ENCODE measurements at places on chromosomes 13 and 19.
A peak's percentile ranks its signal among the peaks of the same experiment; 100 is the strongest.

DNA sequence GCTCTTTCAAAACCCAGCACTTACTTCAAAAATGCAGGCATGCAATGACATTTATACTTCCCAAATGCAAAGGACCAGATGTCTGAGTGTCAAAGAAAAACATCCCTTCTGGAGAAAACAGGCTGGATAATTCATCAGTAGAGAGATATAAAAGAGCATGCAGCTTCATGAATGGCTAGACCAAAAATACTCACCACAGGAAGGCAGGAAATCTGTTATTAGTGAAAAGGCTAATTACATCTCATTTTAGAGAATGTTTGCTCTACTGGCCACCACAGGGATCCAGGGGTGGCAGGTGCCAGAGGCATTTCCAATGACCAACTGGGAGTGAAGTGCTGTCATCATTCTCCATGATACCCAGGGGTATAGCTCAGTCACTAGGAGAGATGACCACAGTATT is 106.5 kb downstream of the LHFPL6 start:
- no peak for DNase-seq

DNA sequence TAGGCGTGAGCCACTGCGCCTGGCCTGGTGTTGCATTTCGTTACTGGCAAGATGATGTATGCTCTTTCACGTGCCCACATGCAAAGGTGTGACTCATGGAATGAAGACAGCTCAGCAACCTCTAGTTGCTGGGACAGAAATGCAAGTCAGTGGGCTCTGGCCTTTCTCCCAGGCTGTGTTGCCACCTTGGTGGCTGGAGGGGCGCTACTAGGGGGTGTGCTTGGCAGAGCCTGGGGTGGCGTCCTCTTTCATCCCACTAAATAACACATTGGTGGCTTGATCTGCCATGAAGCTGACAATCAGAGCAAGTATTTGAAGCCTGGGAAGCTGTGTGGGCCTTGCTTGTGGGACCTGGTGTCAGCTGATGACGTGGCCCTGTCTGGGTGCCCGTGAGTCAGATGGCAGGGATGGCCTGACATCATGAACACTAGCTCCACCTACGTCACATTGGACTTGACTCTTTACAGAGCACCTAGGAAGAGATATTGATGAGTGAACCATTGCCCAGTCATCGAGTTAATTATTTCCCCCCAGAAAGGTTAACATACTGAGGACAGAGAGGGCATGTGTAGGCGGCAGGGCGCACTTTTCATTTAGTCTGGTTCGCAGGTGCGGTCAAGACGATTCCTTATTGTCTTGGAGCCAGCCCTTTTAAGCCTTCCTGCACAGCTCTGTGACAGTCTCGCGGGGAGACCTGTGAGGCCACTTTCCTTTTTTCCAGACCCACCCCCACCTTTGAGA is 154.2 kb downstream of the TM9SF2 start:
- no peak for DNase-seq

DNA sequence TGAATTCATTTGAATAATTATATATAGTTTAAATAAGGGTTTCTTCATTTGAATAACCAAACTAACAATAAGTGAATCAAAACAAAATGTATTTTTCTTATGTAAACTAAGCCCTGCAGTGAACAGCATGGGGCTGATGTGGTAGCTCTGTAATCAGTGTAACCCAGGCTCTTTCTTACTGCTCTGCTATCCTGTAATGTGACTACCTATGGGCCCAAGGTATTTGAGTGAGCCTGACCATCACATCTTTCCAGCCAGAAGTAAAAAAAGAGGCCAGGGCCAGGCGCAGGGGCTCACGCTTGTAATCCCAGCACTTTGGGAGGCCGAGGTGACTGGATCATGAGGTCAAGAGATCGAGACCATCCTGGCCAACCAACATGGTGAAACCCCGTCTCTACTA is 494.6 kb downstream of the DCT start:
- DNase-seq = no peak

DNA sequence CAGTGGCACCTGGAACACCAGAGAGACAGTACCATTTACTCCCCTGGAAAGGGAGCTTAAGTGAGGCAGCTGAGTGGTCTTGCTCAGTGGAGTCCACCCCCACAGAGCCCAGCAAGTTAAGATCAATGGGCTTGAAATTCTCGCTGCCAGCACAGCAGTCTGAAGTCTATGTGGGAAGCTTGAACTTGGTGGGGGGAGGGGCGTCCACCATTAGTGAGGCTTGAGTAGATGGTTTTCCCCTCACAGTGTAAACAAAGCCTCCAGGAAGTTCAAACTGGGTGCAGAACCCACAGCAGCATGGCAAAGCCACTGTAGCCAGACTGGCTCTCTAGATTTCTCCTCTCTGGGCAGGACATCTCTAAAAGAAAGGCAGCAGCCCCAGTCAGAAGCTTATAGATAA is 30.3 kb upstream of the CEACAM4 start:
- no peak for DNase-seq

GRCh38 chr13:52414051-52414450 is 8.1 kb upstream of the THSD1 start:
- no peak for DNase-seq

- peak; percentile 48 for DNase-seq
Observed at GRCh38 chr19:47609906-47610894, 1.3 kb downstream of the BICRA start.

DNA sequence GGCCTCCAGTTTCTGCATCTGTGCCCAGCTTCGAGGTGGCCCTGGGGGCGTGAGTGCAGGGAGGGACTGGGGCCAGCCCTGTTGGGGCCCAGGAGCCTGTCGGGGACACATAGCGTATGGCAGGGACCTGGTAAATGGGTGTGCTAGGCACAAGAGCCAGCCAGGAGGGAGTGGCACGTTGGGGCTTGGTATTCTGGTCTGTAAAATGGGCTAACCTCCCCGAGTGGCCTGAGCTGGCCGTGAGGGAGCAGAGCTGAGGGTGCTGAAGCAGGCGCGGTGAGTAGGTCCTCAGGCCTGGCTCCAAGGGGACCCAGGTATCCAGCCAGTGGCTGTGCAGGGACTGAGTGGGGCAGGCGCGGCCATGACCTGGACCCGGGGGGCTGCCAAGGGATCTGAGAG is 4.3 kb downstream of the PTOV1 start:
- DNase-seq = no peak

GRCh38 chr19:40589591-40590429 is 11.4 kb upstream of the LTBP4 start:
- no peak for DNase-seq

DNA sequence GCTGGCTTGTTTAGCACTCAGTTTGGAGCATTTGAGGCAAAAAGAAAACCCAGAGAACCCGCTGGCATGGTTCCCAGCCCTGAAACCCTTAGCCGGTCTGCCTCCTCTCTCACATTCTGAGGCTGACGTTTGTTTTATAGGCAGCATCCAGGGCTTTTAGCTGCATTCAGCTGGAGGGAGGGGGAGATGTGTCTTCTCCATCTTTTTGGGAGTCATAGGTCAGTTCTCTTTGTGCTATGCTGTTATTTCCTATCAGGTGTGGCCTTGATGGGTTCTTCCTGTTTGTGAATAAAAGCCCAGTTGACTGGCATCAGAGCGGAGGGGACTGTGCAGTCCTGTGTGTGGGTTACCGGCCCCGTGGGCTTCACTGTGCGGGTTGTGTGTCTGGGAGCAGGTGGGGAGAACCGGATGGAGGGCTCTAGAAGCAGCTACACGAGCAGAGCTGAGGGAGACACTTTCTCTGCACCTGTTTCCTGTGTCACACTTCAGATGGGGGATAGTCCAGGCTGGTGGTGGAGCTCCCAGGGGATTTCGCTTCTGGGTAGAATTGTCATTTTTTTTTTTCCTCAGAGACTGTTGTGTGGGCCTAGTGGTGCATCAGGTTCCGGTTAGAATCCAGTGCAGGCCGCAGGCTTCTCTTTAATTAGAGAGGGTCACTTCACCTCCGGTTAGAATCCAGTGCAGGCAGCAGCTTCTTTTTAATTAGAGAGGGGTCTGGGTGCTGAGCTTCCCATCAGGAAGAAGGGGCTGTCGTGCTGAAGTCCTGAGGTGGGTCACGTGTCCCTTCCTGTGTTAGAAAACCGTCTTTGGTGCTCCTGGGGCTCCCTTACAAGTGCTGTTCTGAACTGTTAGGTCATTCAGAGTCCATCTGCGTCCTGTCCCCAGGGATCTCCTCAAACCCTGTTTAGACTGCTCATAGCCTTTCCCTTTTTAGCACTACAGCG is 69.6 kb downstream of the ARHGEF7 start:
- peak; percentile 16 for DNase-seq

- DNase-seq = no peak
Observed at GRCh38 chr13:29756506-29756905, 93.9 kb downstream of the UBL3 start.

DNA sequence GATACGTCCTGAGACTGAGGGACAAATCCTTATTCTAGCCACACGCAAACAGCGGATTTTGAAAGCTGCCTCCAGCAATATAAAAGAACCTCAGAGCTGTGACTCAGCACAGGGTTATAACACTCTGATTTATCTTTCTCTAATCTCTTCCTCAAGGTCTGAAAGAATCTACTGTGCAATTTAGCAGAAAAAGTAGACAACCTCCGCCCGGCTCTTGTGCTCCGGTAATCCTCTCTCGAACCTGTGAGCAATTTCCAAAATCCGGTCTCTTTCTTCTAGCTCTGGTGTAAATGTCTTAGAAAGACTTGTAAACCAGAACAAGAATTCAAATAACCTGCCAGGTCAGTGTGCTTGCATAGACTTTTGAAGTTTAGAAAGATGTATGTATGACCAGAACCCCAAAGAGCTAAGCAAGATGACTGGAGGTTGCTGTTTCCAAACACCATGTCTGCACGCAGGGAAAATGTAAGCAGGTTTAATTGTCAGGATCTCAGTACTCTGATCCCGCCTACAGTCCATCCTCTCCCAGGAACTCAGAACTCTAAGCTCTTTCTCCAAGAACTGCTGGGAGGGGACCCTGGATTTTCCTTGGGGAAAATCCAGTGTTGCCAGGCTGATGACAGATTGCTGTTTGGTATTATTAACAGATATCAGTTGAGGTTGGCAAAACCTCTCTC is 338.1 kb downstream of the RFC3 start:
- DNase-seq = no peak

- DNase-seq = peak; percentile 10
Observed at GRCh38 chr13:95676105-95676761, 706 bp upstream of the DNAJC3 start.

DNA sequence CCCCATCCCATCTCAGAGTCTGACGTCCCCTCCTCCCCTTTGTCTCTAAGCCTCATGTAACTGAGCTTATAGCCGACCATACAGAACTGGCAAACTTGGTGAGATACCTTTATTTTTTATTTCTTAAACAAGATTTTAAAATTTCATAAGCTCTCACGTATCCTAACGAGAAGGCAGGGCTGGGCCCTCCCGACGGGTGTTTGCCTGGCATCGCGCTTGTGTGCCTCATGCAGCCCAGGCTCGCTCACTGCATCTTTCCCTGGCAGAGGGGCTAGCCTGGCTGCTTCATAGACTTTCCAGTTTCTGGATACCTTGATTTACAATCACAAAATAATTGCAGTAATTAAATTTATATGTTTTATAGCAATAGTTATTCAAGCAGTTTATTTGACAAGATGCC is 69.0 kb downstream of the GGACT start:
- DNase-seq = no peak

- DNase-seq = no peak
Observed at GRCh38 chr19:23071147-23071511, 45.7 kb upstream of the ZNF730 start.

DNA sequence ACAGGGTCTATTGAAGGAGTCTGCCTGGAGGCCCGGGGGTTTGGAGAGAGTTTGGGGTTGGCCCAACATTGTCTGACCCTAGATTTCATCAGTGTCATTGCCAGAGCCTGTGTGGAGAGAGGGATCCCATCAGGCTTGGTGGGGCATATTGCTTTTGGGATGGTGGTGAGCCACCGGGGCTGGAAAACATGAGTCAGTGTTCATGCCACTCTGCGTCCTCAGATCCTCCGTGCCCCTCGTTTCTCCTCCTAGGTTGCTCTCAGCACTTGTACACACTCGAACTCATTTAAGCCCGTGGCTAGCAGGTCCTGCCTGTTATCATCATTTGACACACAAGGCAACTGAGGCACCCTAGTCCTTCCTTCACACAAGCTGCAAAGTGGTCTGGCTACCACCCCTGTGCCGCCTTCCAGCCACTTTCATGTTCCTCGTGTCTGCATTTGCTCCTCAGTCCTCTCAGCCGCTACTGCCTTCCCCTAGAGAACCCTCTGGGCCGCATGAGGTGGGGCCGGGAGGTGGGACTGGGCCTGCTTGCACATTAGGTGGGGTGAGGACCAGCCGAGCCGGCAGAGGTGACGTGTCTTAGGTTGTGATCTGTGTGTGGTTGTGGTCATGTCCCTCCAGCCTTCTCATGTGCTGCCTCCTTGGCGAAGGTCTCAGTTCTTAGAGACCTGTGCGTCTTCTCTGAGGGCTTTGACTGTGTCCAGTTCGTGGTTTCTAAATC is 3.6 kb downstream of the NACC1 start:
- no peak for DNase-seq

GRCh38 chr13:56528040-56528790 is 612.5 kb upstream of the PRR20A start:
- no peak for DNase-seq

DNA sequence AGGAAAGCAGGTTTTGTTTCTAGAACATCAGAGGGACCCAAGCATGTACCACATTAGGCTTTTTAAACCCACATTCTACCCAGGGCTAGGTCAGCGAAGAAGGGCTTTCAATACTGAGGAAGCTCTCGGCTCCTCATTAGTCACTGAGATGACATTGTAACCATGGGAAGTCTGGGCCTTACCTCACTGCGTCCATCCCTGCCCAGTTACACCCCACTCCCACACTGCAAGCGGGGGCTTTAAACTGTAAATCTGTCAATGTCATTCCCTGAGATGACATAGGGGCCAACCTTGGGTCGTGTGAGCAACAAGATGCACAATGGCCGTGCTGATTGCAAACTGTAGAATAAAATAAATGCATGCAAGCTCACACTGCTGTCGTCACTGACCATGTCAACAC is 21.7 kb upstream of the TFDP1 start:
- DNase-seq = no peak

GRCh38 chr13:46667687-46668281 is 114.8 kb downstream of the LRCH1 start:
- no peak for DNase-seq

DNA sequence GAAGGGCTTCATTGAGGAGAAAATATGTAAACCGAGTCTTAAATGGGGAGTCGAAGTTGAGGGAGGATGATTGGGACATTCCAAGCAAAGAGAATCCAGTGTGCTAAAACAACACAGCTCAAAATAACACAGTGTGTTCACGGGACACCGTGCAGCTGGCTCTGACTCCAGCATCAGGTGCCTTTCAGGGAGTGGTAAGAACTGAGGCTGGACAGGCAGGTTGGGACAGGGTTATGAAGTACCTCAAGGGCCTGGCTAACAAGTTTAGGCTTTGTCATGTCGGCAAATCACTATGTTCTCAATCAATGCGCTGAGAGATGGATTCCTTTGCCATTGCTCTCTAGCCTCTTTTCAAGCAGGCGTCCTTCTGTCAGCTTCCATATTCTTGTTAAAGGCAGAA is 27.5 kb upstream of the WDFY2 start:
- no peak for DNase-seq

- DNase-seq = no peak
Observed at GRCh38 chr13:51843529-51843928, 1.4 kb downstream of the TMEM272 start.

- DNase-seq = no peak
Observed at GRCh38 chr19:51460164-51460992, 2.1 kb upstream of the SIGLEC8 start.
